ENCODE measurements at places on chromosomes 3 and 15. TPM values are rescaled to one million over a fixed set of nuclear protein-coding genes. Genes with fewer than 3 reads are reported as not detected.

The KCNMB3 gene
- 0.43 TPM for total RNA-seq

The GOLGA8T gene
- total RNA-seq, result 0.49 TPM

The SKOR1 gene
- 0.16 TPM for total RNA-seq

DNA sequence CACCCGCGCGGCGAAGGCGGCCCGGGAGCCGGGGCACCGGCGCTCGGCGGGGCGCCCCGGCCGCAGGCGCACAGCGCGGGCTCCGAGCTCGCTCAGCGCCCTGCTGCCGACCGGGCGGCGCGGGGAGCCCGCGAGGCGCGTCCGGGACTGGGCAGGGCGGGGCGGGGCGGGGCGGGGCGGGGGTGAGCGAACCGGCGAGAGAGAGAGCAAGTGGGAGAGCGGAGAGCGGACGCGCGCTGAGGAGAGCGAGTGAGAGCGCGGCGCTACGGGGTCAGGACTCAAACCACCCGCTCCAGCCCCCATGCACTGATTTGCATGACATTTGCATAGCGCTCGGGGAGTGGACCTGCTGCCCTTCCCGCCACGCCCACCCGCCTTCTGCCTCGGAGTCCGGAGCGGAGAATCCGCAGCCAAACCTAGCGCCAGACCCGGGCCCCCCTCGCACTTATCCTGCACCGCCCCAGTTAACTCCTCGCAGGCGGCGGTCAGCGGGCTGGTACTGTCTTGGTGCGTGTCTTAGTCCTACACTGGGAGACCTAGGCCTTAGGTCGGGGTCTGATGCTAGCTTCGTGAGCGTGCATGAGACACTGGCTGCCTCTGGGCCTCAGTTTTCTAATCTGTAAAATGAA, at the start of gene MYLK:
TSS of gene MYLK (minus strand) at position 130 of the 629 bp plus-strand sequence. CDS start 90,491 bp downstream, outside the sequence.
- peak; percentile 41 for DNase-seq

- no peak for DNase-seq
Observed at GRCh38 chr3:143821862-143822261, 26.4 kb downstream of the SLC9A9 start.

GRCh38 chr3:58874795-58875194, 175.0 kb downstream of the CFAP20DC start:
- peak; percentile 11 for DNase-seq

GRCh38 chr15:47644722-47645121, 72.6 kb upstream of the SEMA6D start:
- no peak for DNase-seq

DNA sequence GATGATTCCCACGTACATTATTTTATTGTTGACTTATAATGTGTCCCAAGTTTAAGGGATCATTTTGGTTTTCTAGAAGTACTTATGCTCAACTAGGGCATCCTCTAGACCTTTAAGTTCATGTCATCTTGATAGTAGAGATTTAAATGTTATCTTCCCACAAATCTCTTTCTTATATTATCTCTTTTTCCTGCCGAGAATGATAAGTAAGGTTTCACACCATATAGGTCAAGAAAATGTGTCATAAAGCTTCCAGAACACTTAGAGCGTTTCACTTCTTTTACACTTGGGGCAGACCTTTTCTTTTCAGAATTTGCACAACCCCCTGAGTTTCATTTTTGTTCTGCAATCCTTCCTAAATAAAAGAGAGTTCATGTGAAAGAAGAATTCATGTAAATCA, 142.0 kb upstream of the CBLB start:
- DNase-seq, result no peak

DNA sequence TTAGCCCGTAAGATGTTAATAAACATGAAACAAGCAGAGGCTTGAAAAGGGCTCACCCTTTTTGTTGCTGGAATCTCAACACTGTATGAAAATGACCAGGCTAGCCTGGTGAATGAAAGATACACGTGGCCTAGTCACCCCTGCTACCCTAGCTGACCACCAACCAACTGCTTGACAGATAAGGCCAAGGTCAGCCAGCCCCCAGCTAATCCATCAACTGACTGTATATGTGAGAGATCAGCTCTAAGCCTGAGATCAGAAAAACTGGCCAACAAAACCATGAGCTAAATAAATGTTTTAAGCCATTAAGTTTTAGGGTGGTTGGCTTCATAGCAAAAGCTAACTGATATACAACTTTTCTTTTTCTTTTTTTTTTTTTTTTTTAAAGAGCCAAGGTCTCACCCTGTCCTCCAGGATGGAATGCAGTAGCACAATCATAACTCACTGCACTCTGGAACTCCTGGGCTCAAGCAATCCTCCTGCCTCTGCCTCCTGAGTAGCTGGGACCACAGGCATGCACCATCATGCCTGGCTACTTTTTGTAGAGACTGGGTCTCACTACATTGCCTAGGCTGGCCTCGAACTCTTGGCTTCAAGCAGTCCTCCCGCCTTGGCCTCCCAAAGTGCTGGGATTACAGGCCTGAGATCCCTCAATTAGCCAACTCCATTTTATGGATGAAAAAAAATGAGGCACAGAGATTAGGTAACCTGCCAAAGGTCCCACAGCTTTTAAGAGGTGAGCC, 34.6 kb downstream of the SH3BP5 start:
- no peak for DNase-seq

DNA sequence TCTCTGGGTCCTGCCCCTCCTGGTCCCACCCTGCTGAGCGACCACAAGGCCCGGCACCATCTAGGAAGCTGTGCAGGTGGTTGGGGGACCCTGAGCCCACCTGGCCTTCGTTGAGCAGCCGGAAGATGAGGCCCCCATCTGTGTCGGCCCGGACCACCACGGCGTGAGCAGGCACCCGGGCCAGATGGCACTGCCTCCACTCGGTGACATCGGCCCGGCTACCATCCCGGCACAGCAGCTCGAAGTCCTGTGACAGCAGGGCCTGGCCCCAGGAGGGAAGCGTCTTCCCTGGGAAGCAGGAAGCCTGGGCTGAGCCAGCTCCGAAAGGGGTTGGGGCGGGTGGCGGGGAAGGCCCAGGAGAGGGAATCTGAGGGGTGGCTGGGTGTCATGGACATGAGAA, 12.6 kb downstream of the MELTF start:
- DNase-seq, result no peak

DNA sequence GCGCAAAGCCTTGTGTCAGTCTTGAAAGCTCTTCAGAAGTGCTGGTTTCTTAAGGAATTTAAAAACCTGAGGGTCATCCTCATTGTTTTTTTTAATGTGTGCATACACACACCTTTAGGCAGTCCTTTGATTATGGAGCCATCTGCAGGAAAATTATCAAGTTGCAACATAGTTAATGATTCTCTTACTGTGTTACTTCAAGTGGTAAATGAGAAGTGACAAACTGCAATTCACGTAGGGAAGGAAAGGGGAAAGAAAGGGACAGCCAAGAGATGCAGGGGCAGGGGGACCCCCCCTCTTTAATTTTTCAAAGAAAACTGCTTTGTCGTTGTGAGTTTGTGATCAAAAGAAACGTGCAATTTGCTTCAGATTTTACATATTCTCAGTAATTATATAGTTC, 162.4 kb upstream of the CGNL1 start:
- no peak for DNase-seq

- DNase-seq, result no peak
Observed at GRCh38 chr3:44987332-44987731, 11.3 kb downstream of the EXOSC7 start.

- DNase-seq, result no peak
Observed at GRCh38 chr15:98506711-98507110, 141.6 kb upstream of the IGF1R start.

- no peak for DNase-seq
Observed at GRCh38 chr3:197406266-197406665, 107.9 kb upstream of the DLG1 start.

DNA sequence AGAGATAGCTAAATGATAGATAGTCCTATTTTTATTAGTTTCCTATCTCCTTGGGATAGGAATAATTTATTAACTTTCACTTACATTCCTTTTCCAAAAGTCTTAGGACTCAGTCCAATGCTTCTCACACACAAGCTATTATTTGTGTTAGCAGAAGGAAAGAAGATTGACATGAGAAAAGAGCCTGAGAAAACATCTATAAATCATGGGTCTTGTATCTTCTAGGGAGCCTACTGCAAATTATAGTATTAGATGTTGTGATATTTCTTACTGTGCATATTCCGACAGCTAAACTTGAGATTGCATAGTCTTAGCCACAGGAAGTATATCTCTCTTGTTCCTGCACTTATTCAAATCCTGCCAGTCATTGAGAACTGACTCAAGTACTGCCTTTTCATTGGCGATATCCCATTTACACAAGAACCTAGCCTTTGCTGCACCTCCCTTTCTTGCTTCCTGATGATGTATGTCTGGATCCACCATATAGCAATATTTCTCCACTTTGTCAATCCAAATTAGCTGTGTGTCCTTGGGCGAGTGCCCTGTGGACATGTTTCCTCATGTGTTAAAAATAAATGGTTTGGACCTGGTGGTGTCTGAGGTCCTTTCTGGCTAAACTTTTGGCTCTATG, 245.1 kb upstream of the LMCD1 start:
- no peak for DNase-seq

Measured in activated naive CD4-positive, alpha-beta T cell treated with anti-CD3 and anti-CD28 coated beads, Interleukin-2, amount 50 U/mL, for 72 hours (primary cell).